ENCODE measurements at places on chromosomes 1 and 21.

DNA sequence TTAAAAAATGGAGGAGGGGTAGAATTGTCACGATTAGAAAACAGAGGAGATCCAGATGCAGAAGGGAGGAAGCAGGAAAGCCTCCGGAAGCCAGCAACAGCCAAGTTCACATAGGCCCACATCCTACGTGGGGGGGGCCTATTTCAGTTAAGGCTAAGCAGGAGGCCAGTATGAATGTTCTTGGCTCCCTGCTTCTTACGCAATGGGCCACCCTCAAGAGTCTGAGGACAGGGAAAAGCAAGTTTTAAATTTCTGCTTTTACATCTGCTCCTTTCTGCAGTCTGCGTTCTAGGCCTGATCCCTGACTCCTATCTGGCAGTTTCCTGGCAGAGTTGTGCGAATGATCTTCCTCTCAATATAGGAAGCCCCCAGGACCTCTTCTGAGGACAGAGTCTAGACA lies 30.6 kb downstream of the RABIF start:
- DNase-seq, result peak; percentile 21

- no peak for DNase-seq
These were observed 16.4 kb upstream of the NFASC start for GRCh38 chr1:204854286-204854685.

DNA sequence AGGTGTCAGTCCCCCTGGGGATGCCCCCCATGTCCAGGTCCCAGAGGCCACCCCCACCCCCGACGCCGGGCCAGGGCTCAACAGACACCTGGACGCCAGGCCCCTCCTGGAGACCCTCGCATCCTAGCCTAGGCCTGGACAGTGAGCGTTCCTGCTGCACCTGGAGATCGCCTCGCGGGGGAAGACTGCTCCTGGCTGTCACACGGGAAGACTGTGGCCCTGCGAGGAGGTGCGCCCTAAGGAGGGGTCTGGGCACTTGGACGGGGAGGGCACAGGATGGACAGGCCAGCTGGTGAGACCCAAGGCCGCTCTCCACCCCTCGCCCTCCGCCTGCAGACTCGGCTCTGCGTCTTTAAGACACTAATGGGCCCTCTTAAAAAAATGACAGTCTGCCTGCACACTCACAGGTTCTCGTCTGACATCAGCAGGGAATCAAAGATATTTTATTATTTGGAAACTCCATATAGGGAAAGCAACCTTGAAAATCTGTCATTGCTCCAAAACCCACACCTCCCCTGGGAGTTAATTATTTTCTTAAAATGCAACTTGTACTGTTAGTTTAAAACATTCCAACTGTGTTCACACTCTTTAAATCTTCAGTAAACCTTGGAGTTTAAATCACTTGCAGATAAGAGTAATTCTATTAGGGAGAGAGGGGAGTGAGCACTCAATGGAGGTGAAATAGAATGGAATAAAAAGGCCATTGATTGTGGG lies 45.6 kb upstream of the ACTRT2 start:
- peak; percentile 50 for DNase-seq

- DNase-seq, result no peak
These were observed 4.9 kb downstream of the CSTB start for GRCh38 chr21:43771199-43771675.

DNA sequence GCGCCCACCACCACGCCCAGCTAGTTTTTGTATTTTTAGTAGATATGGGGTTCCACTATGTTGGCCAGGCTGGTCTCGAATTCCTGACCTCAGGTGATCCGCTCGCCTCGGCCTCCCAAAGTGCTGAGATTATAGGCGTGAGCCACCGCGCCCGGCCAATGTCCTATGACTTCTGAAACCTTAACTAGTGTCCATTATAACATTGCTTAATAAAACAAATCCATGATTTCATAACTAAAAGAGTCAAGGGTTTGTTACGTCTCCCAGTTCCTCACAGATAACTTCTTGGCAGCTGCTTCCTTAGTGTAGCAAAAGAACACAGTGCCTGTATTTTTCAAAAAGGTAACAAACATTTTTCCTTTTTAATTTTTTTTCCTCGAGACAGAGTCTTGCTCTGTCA lies 53.6 kb downstream of the FBXO42 start:
- no peak for DNase-seq

DNA sequence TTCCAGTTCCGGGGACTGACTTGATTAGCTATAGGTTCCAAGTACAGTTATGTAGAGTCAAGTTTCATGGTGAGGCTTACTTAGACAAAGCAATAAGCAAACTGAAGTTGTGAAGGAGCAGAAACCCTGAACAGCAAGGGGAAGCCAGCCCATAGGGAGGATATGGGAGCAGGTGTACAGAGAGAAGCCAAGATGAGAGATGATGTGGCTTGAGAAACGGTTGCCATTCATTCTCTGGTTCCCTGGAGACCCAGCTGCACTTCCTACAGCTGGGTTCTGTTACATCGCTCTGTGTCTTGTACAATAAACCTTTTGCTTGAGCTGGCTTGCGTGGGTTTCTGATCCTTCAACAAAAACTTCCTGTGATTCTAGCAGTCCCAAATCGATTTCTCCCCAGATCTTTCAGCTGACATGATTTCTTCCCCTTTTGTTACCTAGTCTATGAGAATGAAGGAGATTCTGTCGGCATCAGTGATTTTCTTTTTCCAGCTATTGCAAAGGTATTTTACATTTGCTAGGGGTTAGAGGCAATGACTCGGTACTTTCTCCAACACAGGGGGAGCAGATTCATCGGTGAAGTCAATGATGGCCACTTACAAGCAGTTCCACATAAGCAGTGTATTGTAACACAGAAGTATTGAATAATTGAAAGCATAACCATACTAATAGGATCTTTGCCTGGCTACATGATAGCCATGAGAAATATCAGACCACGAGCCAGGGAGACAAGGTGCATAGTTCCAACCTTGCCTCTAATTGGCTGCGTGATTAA lies 67.3 kb downstream of the URB2 start:
- no peak for DNase-seq

All from fibroblast of skin of right quadriceps (primary cell).